Spinal cord (tissue), 10 donors: ENCODE measurements at places on chromosomes 1 and 21. TPM values are rescaled to one million over a fixed set of nuclear protein-coding genes. Genes with fewer than 3 reads are reported as not detected.
A peak's percentile ranks its signal among the peaks of the same experiment; 100 is the strongest.

GRCh38 chr1:201245082-201245481, 38.2 kb upstream of the PKP1 start:
- DNase-seq: no peak

- DNase-seq: no peak
These were observed 39.6 kb downstream of the PDE4B start for GRCh38 chr1:65832296-65832695.

GRCh38 chr1:211135342-211135950, 1.5 kb upstream of the KCNH1 start:
- DNase-seq: peak; percentile 95

GRCh38 chr21:43376478-43376882, 50.5 kb downstream of the SIK1 start:
- no peak for DNase-seq

DNA sequence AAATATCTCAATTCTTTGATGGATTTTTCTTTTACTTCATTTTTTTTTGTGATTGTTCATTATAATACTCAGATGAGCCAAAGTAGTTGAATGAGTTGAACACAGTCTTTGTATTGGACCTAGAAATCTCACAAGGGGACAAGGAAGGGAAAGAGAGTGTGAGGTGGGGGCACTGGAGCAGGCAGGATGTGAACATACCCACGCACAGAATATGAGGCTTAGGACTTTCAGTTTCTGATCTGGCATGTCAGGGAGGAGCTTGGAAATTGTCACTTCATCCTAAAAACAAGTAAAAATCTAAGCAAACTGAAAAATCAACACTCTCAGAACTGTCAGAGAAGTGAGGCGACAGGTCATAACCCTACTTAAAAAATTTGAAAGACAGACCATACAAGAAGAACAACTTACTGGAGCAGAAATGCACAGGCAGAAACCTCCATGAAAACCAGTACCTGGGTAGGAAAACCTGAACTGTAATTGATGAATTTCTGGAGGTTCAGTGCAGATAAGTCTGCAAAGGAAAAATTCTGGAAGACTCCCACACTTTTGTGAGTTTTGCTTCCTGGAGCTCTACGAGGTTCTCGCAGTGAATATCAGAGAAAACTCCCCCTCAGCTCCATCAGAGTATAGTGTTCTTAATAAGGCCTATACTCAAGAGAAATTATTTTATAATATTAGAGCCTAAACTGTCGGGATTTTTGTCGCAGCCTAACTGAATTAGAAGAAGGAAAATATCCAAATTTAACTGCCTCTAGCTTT, 3.6 kb upstream of the PTGS2 start:
- DNase-seq: no peak

GRCh38 chr1:21552715-21553114, 43.5 kb downstream of the ALPL start:
- no peak for DNase-seq

DNA sequence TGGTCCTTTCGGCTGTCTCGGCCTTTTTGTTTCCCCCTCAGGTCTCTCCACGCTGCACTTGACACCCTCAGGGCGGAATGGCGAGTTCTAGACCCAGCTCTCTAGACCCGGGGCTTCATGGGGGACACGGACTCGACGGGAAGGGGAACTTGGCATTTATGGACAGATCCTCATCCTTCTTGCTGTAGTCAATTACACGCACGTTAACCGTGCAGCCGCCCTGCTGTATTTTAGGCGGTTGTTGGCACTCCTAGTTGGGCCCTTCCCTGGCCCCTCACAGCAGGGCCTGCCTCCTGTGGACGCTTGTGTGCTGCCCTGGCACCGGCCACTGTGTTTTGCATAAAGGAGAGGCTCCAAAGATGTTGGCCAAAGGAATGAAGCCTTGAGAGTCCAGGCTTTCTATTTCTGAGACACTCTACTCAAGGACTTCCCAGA, 558 bp upstream of the BTG3 start:
- DNase-seq: no peak

Gene PTAFR
- total RNA-seq: 7.9 TPM

GRCh38 chr1:244989813-244990212, 125.5 kb upstream of the HNRNPU start:
- DNase-seq: no peak

Gene ADAMTS5
- total RNA-seq: 20.1 TPM

DNA sequence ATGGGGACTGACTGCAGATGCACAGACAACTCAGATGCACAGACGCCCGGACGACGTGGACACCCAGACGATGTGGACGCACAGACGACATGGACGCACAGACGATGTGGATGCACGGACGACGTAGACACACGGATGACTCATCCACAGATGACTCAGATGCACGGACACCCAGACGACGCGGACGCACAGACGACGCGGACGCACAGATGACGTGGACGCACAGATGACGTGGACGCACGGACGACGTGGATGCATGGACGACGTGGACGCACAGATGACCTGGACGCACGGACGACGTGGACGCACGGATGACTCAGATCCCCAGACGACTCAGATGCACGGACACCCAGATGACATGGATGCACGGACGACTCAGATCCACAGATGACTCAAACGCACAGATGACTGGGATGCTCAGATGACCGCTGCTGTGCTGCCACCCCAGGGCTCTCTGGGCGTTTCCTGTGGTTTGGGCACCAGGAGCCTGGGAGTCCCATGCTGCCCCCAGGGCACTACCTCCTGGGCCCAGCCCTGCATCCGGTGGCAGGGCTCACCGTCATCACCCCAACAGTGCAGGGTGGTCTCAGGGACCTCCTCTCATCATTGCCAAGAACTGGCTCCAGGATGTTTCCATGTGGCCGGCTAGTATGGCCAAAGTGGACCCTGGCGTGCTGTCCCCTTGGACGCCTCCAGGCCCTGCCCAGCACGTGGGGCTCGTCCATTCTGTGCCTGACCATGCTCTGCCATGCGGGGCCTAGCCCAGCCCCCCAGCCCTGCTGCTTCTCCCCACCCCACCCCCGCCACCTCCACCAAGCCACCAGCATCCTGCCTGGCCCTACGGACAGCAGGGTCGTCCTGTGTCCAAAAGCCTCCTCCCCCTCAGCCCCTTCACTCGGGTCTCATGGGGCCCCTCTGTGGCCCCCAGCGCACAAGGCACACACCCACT, 14.0 kb downstream of the FAAP20 start:
- DNase-seq: no peak

DNA sequence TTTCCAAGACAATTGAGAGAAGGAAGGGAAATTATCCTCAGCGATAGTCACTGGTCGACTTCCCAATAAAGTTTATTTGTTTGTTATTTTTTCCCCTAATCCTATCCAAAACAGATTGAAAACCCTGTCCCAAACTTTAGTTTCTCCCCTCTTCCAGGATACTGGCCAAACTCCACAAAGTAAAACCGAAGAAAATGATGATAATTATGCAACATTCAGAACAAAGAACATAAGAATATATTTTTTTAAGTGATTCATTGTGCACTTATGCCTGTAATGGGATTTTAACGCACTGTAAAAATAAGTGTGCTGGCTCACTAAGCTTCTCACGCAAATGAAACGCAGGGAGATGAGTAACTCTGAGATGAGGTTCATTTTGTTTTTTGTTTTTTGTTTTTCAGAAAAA, 6.0 kb downstream of the GLIS1 start:
- DNase-seq: no peak

Gene UBL4B
- total RNA-seq: 0.50 TPM

Gene UBE2U
- total RNA-seq: not detected

DNA sequence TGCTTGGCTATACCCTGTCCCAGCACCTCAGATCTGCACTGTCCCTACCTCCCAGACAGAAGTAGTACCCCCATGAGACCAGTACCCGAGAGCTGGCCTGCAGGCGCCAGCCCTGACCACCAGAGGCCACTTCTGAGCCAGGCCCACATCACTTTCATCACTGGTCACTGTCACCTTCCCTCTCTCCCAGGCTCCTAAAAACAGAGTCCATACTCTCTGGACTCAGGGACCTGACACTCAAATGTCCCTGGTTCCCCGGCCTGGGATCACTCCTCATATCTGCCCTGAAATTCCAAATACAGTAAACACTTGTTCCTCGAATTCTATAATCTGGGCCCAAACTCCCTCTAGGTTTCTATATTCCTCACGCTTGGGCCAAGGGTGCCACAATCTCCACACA, 18.7 kb downstream of the TMEM53 start:
- no peak for DNase-seq

- no peak for DNase-seq
These were observed 139.9 kb upstream of the ZNF644 start for GRCh38 chr1:91161749-91162148.

DNA sequence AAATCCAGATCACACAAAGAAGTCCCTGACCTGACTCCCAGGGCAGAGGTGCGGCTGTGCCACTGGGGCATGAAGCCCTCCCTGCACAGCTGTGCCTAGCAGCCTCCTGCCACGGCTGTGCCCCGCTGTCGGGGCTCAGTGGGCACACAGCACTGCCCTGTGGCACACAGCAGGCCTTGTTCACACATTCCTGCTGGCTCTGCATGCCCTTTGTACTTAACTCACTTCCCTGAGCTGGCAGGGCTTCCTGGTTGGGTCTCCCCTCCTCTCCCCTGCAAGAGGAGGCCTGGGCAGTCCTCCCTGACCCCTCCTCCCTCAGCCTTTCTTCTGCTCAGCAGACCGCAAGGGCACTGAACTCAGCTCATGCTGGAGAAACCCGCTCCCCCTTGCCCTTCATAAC, 14.8 kb downstream of the LHX4 start:
- DNase-seq: no peak

GRCh38 chr1:208551633-208552320, 307.6 kb upstream of the PLXNA2 start:
- no peak for DNase-seq

DNA sequence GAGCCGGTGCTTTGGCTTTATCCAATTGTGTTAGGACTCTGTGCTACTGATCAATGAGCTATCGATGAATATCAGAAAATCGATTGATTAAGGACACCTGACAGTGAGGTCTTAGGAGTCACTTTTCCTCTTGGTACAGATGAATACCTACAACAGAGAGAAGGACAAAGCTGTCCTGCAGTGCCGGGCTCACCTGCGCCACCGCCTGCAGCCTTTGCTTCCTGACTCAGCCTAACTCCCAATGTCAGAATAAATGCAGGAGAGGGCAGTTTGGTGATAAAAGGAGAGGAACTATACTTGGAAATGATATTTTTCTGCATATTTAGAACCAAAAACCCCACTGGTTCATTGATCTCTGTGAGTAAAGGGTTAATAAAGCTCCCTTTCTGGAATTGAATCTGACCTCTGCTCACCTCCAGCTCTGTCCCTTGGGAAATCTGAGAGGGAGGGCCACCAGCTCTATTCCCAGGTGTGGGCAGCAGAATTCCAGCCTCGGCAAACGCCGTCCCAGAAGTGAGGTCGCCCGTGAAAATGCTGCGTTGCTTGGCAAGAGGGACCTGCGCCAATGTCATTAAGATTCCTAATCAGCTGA, 39.3 kb downstream of the POFUT2 start:
- no peak for DNase-seq

DNA sequence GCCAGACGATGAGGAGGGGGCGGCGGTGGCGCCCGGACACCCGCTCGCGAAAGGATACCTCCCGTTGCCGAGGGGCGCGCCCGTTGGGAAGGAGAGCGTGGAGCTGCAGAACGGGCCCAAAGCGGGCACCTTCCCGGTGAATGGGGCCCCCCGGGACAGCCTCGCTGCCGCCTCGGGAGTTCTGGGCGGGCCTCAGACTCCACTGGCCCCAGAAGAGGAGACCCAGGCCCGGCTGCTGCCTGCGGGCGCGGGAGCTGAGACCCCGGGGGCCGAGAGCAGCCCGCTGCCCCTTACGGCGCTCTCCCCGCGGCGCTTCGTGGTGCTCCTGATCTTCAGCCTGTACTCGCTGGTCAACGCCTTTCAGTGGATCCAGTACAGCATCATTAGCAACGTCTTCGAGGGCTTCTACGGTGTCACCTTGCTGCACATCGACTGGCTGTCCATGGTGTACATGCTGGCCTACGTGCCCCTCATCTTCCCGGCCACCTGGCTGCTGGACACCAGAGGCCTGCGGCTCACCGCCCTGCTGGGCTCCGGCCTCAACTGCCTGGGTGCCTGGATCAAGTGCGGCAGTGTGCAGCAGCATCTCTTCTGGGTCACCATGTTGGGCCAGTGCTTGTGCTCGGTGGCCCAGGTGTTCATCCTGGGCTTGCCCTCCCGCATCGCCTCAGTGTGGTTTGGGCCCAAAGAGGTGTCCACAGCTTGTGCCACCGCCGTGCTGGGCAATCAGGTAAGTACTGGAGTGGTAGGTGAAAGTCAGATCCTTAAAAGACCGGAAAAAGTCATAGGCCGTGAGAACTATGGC, 588 bp downstream of the FLVCR1 start:
- no peak for DNase-seq

GRCh38 chr1:100036718-100037655, 67.2 kb downstream of the SLC35A3 start:
- no peak for DNase-seq

Gene HRNR
- not detected for total RNA-seq

DNA sequence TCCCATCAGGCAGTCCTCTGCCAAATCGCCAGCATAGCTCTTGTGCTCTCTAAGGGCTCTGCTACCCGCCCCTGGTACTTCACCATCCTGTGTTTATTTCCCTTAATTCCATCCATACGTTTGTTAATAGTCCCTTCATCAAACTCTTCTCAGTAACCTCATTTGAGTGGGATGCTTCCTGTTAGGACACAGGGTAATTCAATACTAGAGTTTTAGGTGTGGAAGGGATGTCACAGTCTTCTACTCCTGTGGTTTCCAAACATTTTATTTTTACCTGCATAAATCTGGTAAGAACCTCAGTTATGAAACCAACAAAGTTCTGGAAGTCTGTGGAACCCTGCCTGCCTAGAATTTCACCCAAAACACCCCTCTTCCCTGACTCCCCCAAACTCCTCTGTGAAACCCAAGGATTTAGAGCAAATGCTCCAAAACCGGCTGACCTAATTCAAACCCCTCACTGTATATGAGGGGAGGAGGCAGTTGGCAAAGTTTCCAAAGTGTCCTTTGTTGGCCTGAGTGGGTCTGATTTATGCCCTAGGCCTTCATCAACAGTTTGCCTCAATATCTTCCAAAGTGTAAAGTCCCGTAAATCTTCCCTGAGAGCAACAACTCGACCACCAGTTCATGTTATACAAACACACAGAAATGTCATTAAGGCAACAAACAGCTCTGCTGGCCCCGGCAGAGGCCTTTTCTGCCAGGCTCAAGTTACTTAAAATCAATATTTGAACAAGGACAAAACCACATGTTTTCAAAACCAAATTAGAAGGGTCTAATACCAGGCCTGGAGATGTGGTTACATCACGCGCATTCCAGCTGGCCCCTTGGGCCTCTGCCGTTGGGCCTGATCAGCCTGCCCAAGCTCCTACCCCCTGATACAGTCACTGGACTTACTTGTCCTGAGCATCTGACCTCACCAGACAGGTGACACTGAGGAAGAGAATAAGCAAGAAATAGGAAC, 82.4 kb upstream of the FGGY start:
- no peak for DNase-seq

- DNase-seq: no peak
These were observed 259.2 kb downstream of the GREM2 start for GRCh38 chr1:240352769-240353168.

Gene CADM3
- 46.4 TPM for total RNA-seq
